ENCODE measurements at places on chromosomes 2 and 18.
A peak's percentile ranks its signal among the peaks of the same experiment; 100 is the strongest.

GRCh38 chr2:55425431-55425831 lies 5.8 kb upstream of the CCDC88A start:
- no peak for DNase-seq

DNA sequence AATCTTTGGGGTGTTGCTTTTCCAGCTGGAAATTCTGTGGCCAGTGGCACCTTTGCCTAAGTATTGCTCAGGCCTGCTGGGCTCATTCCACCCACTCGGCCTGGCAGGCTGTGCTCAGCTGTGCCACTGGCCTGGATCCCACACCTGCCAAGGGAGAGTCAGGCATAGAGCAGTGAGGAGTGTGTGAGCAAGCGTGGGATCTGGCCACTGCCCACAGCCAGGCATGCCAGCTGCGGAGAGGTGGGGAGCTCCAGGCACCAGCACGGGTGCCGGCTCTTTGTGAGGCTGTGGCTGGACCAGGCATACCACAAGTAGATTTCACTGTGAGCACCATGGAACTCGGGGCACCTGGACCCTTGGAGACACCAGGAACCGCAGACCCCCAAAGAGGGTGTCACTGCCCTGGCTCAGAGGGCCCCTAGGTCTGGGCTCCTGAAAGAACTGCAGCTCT lies 118.1 kb upstream of the MAP2 start:
- peak; percentile 30 for DNase-seq

DNA sequence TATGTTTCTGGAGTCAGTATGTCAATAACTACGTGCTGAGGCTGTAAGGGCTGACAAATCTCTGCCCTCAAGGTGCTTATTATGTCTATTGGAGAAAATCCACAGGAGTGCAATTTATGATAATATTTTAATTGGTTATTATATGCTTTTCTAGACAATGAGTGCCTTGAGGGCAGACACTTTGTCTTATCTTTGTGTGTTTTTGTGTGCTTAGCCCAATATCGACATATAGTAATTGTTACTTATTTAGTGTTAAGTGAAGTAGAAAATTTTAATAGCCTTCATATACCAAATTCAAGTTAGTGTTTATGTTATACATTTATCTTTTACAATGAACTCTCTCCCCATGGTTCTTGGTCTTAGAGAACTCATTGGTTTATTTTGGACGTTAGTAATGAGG lies 118.9 kb downstream of the WDR7 start:
- no peak for DNase-seq

GRCh38 chr18:55893948-55894347 lies 306.0 kb upstream of the TCF4 start:
- no peak for DNase-seq
